ENCODE measurements at places on chromosomes 5 and 9.

- DNase-seq, result no peak
Observed at GRCh38 chr9:95720496-95720895, 155.0 kb upstream of the ERCC6L2 start.

DNA sequence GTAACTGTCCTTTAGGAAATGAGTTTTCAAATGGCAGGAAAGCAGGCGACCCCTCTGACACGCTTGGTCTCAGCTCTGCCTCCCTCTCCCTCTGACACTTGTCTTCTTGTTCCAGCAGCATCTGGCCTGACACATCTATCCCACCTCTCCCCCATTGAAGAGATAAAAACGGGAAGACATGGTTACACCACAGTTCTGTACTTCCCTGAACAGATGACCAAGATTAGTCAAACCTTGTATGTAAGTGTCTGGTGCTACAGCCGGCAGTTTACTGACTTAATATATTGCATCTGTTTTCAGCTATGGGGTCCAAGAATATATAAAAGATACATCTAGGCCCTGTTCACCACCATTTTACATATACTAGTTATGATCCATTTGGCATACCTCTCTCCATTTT, 29.6 kb upstream of the MLLT3 start:
- no peak for DNase-seq

DNA sequence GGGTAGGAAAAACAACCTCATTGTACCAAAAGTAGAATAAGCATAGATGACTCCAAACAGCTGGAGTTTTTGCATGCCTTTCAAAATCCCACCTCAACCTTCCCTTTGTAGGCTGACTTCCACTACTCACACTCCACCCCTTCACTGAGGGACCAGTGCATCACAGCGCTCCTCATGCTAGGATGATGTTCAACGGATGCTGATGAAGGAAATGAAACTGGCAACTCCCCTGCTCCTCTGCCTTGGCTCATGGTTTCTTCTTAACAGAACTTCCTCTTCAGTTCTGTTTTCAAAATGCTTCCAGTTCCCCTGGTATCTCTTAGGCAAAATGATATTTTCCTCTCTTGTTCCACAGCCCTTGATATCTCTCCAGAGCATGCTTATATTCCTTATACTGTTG, 29.0 kb downstream of the LIFR start:
- DNase-seq, result no peak

DNA sequence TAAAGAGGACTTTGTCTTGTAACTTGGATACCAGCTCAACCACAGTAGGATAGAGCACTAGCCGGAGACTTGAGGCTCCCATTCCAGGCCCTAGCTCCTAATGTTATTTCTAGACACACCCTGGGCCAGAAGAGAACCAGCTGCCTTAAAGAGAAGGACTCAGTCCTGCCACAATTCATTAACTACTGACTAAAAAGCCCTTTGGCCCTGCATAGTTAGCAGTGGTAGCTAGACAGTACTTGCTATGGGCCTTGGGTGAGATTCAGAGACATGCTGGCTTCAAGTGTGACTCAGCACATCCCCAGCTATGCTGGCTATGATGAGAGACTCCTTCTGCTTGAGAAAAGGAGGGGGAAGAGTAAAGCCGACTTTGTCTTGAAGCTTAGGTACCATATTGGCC, 47.3 kb downstream of the TMEM167A start:
- DNase-seq, result peak; percentile 19

DNA sequence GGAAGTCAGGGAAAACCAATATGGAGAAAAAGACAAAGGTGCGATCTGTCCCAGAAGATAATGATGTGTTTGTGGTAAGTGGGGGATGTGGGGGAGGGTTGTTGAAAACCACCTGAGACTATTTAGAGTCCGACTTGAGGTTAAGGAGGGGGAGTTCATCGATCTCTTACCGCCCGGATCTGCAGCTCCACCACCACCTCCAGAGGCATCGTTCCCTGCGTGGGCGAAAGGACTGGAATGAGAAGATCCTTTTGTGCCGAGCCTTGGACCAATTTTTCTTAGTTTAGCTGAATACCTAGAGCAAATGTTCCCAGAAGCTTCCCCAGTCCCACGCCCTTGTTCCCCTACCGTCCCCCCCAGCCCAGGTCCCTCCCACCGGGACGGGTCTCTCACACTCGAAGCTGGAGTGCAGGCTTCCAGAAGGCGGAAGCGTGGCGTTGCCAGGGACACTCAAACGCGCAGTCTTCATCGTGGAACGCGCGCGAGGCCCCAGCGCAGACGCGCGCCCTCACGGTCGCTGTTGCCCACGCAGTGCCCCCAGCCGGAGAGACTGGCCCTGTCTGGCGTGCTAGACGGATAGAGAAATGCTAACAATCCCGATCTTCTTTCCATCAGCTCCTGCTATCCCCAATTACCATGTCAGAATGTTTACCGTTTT, at the start of gene SPATA6L:
Gene SPATA6L, minus strand, starts transcription at position 439 of the 658 bp plus-strand sequence. Its CDS starts 230 bp downstream, at position 209.
- peak; percentile 61 for DNase-seq

DNA sequence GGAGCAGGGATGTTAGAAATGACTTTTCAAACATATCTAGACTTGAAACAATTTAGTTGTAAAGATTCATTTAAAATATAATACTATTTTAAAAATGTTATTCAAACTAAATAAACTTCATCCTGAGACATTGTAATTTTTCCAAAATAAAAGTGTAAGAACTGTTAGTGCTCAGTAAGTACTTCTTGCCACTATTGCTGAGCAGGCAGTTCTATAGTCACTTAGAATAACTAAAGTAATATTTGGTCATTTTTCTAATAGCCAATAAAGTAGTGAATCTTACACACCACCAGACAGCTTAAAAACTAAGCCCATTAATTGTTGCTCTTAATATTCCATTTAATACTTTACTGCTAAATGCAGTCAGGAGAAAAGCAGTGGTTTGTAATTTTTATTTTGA, 1120.0 kb upstream of the CDH10 start:
- no peak for DNase-seq
